ENCODE measurements at places on chromosomes 13 and 19.

GRCh38 chr19:262125-262524 is 29.1 kb downstream of the PLPP2 start:
- no peak for DNase-seq

GRCh38 chr13:59422646-59423045 is 741.1 kb downstream of the DIAPH3 start:
- DNase-seq, result no peak

- DNase-seq, result no peak
These were observed 16.5 kb upstream of the B3GNT3 start for GRCh38 chr19:17778251-17778967.

DNA sequence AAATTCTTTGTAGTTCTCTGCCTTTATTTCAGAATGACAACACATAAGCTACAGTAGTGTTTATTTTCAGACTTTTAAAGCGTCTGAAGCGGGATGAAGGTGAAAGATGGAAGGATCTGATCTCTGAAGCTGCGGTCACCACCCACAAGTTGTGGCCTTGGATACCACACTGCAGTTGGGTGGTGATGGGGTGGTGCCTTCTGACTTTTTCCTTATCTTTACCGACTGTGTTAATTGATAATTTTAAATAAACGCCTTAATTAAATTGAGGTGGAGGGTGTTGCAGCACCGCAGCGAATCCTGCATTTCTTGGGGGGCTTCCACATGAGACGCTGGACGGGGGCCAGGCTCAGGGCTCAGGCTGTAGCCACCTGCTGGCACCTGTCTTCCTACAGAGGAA is 1.3 kb downstream of the TFDP1 start:
- no peak for DNase-seq

DNA sequence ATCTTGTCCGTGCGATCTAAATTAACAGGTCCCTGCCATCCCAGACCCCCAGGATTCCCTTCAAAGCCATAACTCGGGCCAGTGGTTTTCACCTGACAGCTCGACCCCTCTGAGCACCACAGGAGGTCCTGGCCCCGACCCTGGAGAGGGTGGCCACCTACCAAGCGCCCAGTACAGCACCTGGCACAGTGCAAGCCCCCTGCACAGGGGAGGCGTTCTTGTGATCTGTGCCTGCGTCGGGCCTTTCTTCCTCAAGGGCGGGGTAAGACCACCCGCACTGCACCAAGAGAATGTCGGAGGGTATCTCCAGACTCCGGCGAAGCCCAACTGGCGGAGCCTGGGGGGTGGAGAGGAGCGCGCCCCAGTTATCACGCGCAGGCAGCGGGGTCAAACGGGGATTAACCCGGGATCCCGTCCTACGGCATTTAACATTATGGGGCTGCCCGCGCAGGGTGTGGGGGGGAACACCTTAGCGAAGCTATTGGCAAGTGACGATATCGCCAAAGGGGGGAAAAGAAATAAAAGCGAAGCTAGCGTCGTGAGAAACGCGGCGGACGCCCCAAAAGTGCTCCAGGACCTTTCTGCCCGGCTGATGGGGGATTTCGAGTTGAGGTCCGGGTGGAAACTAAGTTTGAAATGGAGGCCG is 1.3 kb upstream of the HNRNPL start:
- DNase-seq, result no peak

GRCh38 chr19:27889156-27889555 is 1323.8 kb downstream of the UQCRFS1 start:
- DNase-seq, result no peak

- DNase-seq, result no peak
These were observed 199.2 kb downstream of the TEX29 start for GRCh38 chr13:111519490-111520170.

GRCh38 chr19:58033741-58034476 is at the start of gene ZSCAN1:
ZSCAN1 (plus strand) TSS chr19:58034025; CDS start chr19:58037837, 3,812 bp downstream.
- no peak for DNase-seq

GRCh38 chr19:11694533-11695439 is 44.0 kb downstream of the ZNF823 start:
- DNase-seq, result peak; percentile 71

DNA sequence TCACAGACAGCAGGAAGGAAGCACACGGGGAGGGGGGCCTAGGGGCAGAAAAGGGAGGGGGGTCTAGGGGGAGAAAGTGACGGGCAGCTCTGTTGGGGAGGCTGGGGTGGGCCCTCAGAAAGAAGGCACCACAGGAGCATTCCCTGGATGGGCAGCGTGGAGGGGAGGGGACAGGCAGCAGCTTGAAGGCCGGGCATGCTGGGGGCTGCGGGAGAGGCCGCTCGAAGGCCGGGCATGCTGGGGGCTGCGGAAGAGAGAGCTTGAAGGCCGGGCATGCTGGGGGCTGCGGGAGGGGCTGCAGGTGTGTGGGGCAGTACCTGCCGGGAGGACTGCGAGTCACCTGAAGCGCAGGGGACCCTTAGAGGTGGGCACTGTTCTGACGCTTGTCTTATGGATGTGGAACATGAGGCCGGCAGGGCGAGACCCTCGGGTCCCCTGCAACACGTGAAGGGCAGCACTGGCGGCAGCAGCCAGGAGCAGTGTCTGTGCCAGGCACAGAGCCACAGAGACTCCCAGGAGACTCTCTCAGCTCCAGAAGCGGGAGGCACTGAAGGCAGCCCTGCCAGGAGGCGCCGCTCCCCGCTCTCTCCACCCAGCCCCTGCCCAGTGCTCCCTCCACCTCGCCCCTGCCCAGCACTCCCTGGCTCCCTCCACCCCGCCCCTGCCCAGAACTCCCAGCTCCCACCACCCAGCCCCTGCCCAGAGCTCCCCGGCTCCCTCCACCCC is 13.3 kb downstream of the ZNF787 start:
- no peak for DNase-seq

DNA sequence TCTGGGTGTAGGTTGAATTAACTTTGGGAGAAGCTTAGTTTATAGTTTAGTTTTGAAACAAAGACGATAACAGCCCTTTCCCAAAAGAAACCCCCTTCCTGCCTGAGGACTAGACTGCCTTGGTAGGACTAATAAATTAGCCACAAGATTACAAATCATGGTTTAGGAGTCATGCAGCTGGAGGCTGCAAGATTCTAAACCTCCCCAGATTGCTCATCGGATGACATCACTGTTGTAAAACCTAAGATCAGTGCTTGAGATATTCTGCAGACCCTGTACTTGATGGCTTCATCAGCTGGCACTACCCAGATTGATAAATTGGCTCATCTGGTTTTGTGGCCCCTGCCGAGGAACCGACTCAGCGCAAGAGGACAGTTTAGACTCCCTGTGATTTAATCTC is 35.9 kb upstream of the MPHOSPH8 start:
- DNase-seq, result no peak

DNA sequence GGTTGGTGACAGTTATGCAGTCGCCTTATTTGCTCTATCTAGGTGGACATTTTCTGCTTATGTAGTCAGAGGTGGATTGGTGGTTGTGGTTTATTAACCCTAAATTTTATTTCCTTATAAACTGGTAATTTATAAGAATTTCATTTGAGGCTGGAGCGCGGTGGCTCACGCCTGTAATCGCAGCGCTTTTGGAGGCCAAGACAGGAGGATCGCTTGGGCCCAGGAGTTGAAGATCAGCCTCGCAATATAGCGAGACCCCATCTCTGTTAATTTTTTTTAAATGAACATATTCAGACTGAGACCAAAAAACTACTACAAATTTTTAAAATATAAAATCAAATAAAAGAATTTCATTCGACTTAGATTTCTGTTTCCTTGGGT is 810 bp downstream of the ZNF627 start:
- no peak for DNase-seq

Measured in BJ (cell line).